ENCODE measurements at places on chromosomes 4 and X.

- no peak for DNase-seq
Measured at GRCh38 chrX:74923942-74924448, 1.3 kb downstream of the NEXMIF start.

DNA sequence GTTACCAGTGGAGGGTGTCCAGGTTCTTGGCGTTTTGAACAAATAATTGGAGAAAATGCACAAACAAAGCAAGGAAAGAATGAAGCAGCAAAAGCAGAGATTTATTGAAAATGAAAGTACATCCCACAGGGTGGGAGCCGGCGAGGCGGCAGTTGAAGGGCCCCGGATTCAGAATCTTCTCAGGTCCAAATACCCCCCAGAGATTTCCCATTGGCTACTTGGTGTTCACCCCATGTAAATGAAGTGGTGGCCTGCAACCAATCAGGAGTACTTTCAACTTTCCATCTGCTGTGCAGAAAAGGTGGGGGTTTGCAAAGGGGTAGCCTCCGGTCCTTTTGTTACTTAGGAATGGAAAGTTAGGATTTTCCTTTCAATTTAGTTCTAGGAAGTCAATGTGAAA is 1447.0 kb downstream of the C4orf33 start:
- no peak for DNase-seq

DNA sequence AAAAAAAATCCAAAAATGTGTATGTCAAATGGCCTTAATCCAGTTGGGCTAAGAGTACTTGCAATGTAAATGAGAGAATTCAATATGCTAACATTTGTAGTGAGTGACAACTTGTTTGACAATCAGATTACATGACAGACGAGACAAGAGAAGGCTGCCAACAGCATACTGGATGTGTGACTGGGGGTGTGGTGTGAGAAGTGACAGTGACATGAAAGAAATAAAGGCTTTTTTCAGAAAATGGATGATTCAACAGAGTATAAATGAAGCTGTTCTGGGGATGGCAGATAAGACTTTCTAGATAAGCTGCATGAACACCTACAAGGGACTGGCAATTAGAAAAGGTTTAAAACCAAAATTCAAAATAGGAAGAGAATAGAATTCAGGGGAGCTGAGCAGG is 143.4 kb downstream of the CENPC start:
- DNase-seq = no peak

DNA sequence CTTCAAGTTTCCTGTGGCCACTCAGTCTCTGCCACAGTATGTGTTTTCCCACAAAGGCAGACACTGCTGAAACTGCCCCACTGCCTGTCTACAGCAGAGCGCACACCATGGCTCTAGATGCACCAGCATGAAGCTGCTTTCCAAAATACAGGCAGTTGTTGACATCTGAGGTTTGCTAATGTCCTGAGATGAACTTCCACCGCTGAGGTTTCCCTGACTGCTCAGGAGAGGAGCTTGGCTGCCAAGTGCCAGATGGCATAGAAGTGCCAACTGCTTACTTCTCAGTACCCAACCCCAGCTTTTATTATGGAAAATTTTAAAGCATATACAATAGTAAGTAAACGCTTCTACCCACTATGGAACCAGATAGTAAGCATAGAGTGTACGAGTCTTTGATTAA is 61.0 kb upstream of the EXOC1L start:
- DNase-seq = no peak

DNA sequence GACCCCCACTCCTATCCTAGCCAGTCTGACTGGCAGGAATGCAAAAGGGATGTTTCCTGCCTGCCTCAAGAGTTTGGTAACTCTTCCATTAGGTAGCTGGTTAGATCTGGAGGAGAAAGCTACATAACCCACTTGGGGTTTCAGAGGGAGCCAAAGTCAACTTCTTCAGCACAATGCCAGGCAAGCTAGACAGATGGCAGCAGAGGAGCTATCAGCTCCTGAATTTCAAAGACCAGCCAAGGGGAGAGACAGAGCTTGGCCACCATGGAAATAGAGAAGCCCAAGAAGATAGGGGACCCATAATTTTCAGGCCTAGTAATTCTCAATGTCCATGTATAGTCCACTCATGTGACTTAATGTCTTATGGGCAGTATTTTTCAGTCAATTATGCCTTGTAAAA is 56.4 kb downstream of the PGRMC1 start:
- DNase-seq = no peak

GRCh38 chr4:149056615-149057014 is 614.4 kb upstream of the NR3C2 start:
- no peak for DNase-seq

DNA sequence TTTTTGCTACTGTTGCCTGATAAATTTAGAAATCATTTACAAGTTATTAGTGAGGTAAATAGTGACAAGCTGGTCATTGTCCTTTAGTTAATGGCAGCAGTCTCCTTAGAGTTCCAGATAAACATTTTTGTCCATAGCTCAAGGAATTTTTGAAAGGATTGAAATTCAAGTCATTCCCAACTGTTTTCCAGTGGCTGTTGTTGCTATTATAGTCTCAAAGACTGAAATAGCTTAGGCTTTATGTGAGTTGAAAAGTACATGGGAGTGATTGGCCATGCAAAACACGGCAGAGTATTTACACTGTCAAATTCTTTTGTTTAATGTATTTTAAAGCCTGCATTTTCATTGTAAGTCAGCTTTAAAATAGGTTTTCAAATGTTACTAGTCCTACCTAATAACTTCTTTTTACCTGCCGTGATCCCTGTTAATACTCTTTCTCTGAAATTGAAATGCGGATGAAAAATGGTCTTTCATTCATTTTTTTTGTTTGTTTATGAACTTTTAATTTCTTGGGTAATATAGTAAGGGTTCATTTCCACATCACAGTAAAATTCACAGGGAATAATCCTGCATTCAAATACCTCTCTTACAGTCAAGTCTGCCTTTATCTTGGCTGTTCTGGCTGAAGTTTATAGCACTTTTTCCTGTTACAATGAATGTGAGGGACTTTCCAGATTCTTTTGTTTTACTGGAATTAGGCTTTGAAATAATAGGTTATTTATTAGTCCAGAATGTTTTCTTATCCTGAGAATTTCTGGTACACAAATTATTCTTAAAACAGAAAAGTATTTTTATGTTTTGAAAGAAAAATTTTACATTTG is 85.1 kb downstream of the PDLIM5 start:
- no peak for DNase-seq

DNA sequence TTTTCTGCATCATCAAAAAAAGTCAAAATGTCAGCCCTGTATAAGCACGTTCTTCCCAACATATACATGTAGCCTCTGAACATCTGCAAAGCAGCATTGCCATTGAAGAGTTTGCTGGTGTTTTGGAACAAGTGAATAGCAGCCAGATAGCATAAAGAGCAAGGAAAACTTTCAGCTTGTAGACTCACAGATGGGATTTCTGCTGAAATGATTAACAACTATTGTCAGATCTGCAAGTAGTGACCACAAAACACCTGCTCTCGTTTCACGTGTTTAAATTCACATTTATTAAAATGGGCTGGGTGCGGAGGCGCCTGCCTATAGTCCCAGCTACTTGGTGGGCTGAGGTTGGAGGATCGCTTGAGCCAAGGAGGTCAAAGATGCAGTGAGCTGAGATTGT is 123.7 kb downstream of the SPRY1 start:
- no peak for DNase-seq

DNA sequence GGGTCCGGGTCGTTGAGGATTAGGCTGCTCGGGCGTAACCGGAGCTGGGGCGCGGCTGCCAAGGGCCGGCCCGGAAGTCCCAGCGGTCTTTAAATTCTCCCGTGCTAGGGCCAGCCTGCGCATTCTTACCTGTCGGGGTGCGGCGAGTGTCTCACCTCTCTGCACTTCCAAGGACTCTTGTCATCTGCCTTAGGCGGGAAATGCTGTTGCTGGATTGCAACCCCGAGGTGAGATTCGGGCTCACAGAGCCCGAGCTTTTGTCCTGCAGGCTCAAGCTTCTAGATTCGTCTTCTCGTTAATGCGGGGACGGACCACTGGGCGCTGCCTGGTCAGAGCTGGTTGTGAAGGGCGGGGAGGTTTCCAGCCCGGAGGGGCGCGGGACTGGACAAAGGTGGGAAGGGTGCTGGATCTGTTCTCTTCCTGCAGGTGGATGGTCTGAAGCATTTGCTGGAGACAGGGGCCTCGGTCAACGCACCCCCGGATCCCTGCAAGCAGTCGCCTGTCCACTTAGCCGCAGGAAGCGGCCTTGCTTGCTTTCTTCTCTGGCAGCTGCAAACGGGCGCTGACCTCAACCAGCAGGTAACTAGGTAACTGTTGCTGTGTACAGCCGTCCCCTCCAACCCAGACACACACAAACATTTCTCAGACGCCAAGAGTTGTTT is at the start of gene ANKRD37:
Gene ANKRD37 (plus strand): TSS at position 118 of the 662 bp plus-strand sequence. CDS start 83 bp downstream, at position 201.
- DNase-seq = no peak

DNA sequence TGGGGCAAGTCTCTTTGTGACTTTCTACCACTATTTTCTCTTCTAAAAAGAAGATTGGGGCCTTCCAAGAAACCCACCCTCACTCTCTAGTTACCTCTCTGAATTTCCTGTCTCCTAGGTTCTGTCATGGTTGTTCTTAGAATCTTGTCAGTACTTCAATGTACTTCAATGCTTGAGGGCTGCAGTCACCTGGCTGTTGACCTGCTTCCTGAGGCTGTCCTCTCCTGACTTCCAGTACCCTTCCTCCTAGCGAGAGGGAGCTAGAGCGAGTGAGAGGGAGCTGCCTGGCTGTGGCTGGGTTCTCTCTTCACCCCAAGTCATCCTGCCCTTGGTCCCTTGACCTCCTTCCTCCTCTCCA is 17.7 kb downstream of the CD99L2 start:
- no peak for DNase-seq

- DNase-seq = no peak
Measured at GRCh38 chr4:42473071-42473684, 75.9 kb downstream of the SHISA3 start.

GRCh38 chr4:31657859-31658570 is 937.8 kb downstream of the PCDH7 start:
- DNase-seq = no peak

DNA sequence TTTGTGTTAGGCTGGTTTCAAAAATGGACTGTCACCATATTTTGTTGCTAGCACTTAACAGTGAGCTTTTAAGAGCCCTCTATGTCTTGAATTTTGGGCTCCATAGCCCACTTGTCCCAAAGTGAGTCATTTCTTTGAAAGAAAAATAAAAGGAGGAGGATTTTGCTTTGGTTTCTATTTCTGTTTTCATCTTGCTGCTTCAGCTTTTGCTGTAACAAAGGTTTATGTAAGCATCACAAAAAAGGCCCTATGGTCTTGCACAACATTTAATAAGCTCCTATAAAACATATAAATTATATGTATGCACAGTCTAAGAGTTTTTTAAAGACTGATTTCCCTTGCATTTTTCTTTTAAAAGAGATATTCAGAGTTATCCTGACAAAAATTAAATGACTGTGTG is 105.2 kb downstream of the PHOX2B start:
- DNase-seq = no peak

DNA sequence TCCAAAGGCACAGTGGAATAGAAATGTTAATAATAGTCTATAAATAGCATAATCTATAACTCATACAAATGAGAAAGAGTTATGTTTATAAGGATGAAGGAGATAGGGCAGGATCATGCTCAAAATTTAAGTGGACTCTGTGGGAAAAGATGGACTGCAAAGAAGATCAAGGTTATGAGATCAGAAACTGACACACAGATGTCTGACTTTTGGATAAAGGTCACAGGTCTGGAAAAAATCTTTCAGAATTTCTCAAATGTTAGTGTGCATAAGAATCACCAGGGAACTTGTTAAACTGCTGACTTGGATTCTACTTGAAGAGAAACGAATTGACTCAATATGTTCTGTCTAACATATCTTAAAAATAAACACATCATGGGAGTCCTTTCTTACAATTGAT is 104.1 kb downstream of the FSTL5 start:
- no peak for DNase-seq

DNA sequence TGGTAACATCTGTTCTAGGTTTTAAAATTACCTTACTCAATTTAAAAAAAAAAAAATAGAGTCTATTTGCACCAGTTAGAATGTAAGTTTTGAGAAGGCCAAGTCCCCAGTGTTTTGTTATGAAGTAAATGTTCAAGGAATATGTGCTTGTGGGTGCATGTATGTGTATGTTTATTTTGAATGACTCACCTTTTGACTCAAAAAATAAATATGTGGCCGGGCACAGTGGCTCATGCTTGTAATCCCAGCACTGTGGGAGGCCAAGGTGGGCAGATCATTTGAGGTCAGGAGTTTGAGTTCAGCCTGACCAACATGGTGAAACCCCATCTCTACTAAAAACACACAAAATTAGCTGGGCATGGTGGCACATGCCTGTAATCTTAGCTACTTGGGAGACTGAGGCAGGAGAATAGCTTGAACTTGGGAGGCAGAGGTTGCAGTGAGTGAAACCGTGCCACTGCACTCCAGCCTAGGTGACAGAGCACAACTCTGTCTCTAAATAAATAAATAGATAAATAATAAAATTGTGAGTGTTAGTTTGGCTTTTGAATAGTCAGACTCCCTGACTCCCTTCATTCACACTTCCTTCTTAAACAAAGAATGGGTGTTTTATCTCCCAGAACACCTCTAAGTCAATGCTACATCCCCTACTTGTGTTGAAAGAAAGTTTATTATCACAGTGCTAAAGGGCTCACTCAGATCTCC is 511.3 kb upstream of the PCDH7 start:
- DNase-seq = no peak

- no peak for DNase-seq
Measured at GRCh38 chrX:13029887-13030771, 14.3 kb downstream of the FAM9C start.

GRCh38 chrX:119541188-119541587 is 24.0 kb downstream of the STEEP1 start:
- DNase-seq = no peak

DNA sequence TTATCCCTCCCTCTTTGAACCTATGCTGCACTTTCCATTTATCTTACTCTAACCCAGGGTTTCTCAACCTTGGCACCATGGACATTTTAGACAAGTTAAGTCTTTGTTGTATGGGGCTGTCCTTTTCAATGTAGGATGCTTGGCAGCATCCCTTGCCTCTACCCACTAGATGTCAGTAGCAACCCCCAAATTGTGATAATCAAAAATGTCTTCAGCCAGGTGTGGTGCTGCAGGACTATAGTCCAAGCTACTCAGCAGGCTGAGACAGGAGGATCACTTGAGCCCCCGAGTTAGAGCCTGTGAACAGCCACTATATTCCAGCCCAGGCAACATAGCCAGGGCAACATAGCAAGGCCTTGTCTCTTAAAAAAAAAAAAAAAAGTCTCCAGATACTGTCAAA is 7.0 kb downstream of the LRCH2 start:
- no peak for DNase-seq

GRCh38 chr4:139458543-139458942 is 4.6 kb downstream of the RAB33B start:
- DNase-seq = no peak

- DNase-seq = no peak
Measured at GRCh38 chr4:35038079-35038805, 1206.1 kb downstream of the ARAP2 start.

- DNase-seq = peak; percentile 8
Measured at GRCh38 chrX:13646154-13646549, 6.8 kb upstream of the TCEANC start.

GRCh38 chrX:69255441-69256290 is 90.4 kb upstream of the PJA1 start:
- DNase-seq = no peak
